AML-193 (cell line): ENCODE measurements at places on chromosomes 3 and 15.

GRCh38 chr3:43273416-43273815 lies 12.9 kb upstream of the SNRK start:
- DNase-seq = no peak

GRCh38 chr3:34015204-34016142 lies 217.0 kb downstream of the PDCD6IP start:
- no peak for DNase-seq

- peak; percentile 58 for DNase-seq
Observed at GRCh38 chr3:50192689-50193141, 1.3 kb downstream of the GNAT1 start.

- peak; percentile 55 for DNase-seq
Observed at GRCh38 chr15:90184786-90185704, 16.1 kb upstream of the SEMA4B start.
